ENCODE measurements at places on chromosomes 13 and 19.

- DNase-seq, result no peak
Observed at GRCh38 chr19:41821003-41821735, 23.3 kb downstream of the LYPD4 start.

DNA sequence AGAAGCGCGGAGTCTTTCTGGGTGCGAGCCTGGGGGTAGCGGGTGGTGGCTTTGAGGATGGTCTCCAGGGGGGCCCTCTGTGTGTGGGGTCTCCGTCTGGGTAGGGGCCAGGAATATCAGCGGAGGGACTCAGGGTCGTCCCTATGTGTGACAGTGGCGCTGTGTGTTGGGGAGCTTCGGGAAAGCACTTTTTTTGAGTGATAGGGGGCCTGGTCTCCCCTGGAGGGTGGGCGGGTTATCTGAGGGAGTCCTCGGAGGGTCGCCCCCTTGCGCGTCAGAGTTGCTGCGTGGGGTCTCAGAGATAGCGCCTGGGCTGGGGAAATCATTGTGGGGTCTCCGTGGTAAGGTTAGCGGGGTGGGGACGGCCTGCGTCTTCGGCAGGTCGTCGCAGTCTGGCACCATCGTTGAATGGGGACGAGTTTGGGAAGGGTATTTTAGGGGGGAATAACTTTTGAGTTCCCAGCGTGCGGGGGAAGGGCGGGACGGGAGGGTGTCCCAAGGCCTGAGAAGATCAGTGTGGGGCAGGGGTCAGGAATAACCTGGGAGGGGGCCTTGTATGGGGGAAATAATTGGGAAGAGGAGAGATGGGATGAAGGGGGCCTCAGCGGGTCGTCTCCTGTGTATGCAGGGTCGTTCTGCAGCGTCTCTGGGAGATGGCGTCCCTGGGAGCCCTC, 857 bp downstream of the IER2 start:
- peak; percentile 21 for DNase-seq

DNA sequence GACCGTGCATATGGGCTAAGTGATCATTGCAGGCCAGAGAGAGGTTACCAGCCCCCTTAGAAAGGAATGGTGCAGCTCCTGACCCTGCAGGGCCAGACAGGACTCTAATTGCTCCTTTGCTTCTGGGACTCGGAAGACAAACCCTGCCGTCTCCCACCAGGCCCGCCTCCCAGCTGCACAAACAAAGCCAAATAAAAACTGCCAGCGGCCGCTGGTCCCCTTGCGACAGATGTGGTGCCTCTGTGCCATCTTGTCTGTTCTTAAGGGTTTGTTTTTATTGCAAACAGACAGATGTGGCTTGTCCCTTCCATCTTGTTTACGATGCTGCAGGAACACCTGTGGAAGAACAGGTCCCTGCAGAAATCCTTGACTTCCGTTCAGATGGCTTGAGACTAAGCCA, 434.4 kb upstream of the TSHZ3 start:
- DNase-seq, result no peak

DNA sequence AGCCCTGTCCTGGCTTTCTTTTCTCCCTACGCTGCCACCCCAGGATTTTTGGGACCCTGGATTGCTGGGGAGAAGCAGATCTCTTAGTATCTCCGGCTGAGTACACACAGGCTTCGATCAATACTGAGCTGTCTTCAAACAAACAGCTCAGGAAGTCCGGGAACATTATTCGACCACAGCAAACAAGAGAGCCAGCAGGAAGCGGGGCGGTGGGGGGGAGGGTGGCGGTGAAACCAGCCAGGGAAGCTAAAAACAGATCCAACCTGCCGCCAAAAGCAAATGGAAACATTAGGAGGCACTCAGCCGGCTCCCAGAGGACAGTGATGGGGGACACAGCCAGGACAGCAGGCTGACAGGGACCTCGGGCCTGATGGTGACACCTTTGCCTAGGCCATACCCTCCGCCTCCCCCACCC, 12.2 kb upstream of the BCAM start:
- DNase-seq, result no peak

DNA sequence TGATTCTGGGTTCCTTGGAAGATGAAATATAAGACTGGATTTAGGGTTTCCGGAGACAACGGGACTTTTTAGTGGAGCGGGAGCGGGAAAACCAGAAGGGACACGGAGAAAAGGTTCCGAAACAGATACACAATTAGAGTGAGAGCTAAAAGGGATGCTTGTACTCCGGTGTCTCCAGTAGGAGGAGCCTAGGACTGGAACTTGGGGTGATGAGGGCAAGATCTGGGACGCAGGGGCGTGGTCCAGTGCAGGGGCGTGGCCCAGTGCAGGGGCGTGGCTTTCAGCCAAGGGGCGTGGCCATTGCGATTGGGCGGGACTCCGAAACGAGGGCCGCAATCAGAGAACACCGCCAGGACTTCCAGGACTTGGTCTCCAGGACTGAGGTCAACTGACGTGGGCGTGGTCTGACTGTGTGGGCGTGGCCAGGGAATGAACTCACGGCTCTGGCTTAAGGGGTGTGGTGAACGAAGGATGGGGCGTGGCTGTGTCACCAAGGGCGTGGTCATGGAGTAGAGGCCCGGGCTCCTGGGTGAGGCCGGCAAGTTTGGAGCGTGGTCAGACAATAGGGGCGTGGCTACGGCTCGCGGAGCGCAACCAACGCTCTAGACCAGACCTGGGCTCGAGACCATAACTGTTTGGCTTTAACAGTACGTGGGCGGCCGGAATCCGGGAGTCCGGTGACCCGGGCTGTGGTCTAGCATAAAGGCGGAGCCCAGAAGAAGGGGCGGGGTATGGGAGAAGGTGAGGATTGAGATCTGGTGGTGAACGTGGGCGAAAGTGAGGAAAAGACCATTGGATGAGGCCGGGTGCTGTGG, at the start of gene DKKL1:
Gene DKKL1 (plus strand): TSS at position 610 of the 815 bp plus-strand sequence. CDS start 122 bp downstream, at position 732.
- peak; percentile 31 for DNase-seq

DNA sequence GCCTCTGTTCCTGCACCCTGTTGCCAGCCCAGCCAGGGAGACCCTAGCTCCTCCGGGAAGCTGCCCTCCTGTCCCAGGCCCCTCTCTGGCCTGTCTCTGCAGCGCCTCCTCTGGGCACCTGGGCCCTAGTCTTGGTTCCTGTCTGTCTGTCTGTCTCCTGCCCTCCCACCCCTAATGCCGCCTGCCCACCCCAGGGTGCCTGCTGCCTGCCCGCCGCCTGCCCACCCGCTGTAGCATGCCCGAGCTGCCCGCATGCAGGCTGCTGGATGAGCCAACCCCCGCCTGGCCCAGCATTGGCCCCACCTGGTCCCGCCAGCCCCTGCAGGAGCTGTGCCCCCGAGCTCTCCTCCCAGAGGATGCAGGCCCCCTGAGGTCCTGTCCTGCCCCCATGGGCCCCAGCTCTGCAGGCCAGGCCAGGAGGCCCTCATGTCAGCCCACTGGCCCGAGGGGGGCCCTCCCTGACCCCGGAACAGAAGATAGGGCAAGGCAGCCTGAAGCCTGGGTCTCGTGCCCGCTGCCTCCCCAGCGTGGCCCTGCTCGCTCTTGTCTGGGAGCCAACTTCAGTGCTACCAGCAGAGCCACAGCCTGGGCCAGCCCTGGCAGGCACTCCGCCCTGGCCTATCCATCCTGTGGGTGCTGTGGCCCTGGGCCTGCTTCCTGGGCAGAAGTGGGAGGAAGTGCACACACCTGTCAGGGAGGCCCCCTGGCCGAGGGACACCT, 5.2 kb downstream of the MAP2K7 start:
- DNase-seq, result no peak

DNA sequence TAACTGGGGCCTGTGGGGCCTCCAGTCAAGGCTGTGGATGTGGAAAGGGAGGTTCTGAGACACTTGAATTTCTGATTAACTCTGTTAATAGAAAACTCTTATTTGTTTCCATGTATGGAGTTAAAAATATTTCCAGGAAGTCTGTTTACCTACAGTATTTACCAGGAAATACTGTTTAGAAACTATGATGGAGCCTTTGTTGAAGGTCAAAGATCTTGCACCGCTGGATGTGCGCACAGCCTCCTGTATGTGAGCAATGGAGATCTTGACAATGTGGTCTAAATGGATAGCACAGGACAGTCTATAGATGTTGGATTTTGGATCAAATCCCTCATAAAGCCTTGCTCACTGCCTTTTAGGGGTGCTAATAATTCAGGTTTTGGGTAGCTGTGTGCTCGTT, 268.4 kb downstream of the DLEU7 start:
- no peak for DNase-seq

GRCh38 chr13:99191900-99192399, 8.7 kb upstream of the UBAC2 start:
- DNase-seq, result no peak

DNA sequence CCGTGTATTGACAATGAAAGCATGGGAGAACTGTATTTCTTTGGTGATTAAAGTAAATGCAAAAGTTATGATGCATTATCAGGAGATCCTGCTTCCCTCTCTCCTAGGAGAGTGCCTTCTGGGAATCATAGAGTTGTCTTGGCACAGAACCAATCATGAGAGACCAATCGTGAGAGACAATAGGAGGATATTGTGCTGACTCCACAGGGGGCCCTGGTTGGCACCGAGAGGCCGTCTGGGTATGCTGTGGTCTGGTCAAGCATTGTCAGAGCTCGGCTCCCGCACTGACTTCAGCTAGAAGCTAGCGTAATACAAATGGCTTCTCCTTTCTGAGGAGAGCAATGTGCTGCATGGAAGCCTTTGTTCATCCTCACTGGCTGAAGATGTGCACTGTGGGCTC, 131.5 kb upstream of the GJB6 start:
- no peak for DNase-seq

GRCh38 chr19:42113641-42114348, 18.5 kb downstream of the POU2F2 start:
- no peak for DNase-seq

- peak; percentile 12 for DNase-seq
Observed at GRCh38 chr13:29472332-29472961, 123.0 kb downstream of the SLC7A1 start.

- no peak for DNase-seq
Observed at GRCh38 chr19:34974646-34975045, 10.6 kb upstream of the ZNF792 start.

DNA sequence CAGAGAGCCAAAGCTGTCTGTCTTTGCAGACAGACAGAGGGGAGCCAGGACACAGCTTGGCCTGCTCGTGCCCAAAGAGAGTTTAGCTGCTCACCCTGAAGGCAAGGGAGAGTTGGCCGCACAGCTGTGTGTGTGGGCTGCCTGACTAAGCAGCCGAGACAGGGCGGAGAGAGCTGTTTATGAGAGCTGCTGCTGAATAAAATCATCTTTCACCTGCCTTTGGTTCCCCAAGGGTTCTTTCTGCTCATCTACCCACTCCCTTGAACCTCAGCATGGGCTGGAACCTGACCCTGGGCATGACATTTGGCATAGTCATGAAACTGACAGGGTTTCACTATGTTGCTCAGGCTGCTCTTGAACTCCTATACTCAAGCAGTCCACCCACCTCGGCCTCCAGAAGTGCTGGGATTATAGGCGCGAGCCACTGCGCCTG, 98.2 kb downstream of the RBM26 start:
- no peak for DNase-seq

- no peak for DNase-seq
Observed at GRCh38 chr19:38196245-38196837, 27.7 kb downstream of the DPF1 start.

DNA sequence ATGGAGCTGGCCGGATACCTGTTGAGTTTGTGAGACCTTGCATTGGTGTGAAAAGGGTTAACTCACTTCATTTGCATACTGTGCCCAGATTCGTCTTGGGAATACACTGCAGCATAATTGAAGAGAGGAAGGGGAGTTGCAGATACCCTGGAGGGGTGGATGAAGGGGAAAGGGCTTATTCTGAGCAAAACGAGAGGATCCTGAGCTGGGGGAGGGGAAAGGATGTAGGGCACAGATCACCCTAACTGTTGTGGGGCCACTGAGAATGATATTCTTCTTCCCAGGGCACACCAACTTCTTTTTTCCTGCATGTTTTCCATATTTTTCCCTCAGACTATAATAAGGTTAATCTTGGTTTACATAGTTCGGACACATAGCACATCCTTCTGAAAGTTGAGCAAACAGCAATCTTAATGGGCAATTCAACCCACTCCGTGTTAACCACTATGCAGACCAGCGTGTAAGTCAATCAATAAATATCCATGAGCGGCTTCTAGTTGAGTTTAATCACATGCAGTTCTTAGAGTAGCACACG, 11.7 kb upstream of the PTPRS start:
- DNase-seq, result no peak

DNA sequence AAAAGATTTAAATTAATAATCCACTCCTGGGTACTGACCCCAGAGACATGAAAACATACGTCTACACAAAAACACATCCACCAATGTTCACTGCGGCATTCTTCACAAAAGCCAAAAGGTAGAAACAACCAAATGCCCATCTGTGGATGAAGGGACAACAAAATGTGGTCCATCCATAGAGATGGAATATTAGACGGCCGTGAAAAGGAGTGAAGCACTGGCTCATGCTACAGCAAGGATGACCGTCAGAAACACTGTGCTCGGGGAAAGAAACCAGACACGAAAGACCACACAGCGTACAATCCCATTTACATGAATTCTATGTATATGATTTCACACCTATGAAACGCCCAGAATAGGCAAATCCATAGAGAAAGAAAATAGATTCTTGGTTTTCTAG, 6.1 kb downstream of the RDH13 start:
- no peak for DNase-seq

DNA sequence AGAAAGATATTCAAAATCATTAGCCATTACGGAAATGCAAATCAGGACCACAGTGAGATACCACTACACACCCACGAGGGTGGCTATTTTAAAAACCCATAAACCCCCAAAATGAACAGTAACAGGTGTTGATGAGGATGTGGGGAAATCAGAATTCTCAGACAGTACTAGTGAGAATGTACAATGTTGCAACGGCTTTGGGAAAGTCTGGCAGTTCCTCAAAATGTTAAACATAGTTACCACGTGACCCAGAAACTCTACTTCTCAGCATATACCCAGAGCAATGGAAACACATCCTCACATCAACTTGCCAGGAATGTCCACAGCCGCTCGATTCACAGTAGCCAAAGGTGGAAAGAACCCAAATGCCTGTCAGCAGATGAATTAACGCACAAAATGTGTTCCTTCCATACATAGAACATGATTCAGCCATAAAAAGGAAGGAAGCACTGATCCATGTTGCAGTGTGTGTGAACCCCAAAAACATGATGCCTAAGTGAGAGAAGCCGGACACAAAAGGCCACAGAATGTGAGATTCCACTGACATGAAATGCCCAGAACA, 7.0 kb downstream of the PLVAP start:
- no peak for DNase-seq

DNA sequence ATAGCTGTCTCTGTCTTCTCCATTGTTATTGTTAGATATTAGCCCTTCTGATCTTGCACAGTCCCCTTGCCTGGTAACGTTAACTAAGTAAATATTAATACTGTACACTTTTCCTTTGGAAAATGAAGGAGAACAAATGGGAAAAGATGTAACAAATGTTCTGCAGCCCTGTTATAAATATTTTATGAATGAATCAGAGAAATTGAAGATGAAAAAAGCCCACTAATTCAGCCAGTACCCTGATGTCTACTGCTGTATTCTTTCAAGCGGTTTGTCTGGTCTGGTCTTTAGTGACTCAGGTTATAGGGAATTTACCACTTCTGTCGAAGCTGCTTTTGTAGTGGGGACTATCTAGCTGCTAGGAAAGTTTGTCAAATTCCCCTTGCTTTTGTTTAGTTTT, 121.0 kb downstream of the COG6 start:
- no peak for DNase-seq

GRCh38 chr19:11693505-11694499, 44.9 kb downstream of the ZNF823 start:
- no peak for DNase-seq
